ENCODE measurements at places on chromosomes 6 and 20.
A peak's percentile ranks its signal among the peaks of the same experiment; 100 is the strongest.

- peak; percentile 65 for DNase-seq
These were observed 5.8 kb downstream of the C6orf132 start for GRCh38 chr6:42136508-42137193.

- DNase-seq, result peak; percentile 44
These were observed 776 bp downstream of the PPIL1 start for GRCh38 chr6:36873612-36874442.

DNA sequence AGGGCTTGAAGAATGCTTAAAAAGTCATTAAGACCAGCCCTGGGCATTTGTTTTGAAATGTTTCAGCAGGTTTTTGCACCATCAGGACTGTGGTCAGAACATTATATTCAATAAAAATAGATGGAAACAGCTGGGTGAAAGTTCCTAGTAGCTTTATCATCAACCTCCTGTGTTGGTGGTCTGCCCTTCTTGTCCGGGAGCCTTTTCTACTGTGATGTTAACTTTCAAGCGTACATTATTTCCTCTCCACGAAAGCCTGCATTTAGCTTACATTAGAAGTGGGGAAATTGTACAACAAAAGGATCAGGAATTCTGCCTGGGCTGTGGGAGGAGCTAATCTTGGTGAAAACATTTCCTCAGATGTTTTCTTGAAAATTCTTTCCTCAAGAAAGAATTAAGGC lies 71.1 kb downstream of the LAMA4 start:
- DNase-seq, result no peak

GRCh38 chr20:47319517-47320252 lies 36.8 kb downstream of the ZMYND8 start:
- no peak for DNase-seq

- DNase-seq, result no peak
These were observed 566.2 kb upstream of the NRSN1 start for GRCh38 chr6:23559587-23560343.

DNA sequence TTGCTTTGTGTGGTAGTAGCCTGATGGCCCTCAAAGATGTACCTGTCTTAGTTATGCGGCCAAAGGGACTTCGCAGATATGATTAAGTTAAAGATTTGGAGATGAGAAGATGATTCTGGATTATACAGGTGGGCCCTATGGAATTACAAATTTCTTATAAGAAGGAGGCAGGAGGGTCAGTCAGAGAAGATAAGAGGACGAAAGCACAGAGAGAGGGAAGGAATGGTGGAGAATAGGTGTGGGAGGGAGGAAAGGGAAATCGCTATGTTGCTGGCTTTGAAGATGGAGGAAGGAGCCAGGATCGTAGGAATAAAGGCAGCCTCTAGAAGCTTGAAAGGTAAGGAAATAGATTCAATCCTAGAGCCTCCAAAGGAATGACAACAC lies 1.2 kb upstream of the TSPYL1 start:
- no peak for DNase-seq

DNA sequence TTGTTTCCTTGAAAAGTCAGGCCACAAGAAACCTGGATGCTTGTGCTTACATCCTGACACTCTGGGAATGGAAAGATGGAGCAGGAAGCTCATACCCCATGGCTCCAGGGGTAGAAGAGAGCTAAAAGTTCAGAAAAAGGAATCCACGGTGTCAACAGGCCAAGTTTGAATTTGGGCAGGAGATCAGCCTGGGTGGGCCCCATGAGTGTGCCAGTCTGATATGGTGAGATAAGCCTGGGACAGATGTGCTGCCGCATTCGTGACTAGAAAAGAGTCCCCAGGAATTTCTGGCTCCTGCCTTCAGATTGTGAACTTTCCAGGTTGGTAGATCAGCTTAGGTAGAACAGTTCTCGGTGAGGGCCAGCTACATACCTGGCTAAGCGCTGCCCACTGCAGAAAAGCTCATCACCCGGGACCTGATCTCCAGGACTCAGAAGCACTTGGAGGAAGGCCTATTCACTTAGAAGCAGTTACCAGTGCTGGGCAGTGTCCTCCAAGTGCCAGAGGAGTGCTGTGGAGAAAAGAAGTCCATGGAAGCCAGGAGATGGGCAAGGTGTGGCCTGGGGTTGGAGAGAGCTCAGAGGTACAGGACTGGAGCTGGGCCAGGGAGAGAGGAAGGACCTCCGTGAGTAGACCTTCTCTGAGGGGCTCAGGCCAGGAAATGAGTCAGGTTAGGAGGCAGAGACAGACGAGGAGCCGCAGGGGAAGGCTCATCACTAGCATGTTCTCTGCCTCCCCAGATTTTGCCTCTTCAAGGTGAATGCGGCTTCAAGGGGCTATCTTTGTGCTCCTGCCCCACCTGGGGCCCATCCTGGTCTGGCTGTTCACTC lies at the start of gene TSPO2:
Gene TSPO2 (plus strand): TSS at position 242 of the 830 bp plus-strand sequence. CDS start 519 bp downstream, at position 761.
- no peak for DNase-seq

GRCh38 chr20:24917797-24918578 lies 31.1 kb upstream of the CST7 start:
- DNase-seq, result peak; percentile 50

DNA sequence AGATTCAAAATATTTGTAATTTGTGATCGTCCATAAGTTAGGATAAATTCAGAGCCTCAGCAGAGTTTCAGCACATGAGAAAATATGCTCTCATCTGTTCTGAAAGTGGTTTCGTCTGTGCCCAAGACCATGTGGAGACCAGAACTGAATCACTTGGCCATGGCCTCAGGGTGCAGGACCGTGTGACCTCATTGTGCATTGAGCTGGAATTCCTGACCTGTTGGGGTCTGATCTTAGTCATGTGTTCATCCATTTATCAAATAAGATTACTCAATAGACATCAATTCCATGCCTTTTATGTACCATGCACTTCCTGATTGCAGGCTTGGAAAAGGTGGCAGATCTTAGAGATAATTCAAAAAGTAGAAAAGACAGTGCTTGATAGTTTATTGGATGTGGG lies 680.5 kb downstream of the QKI start:
- DNase-seq, result no peak

GRCh38 chr6:21587179-21587960 lies 6.2 kb upstream of the SOX4 start:
- DNase-seq, result peak; percentile 35

GRCh38 chr20:40275738-40276137 lies 413.3 kb downstream of the MAFB start:
- no peak for DNase-seq

- no peak for DNase-seq
These were observed 1371.5 kb downstream of the EPHA7 start for GRCh38 chr6:92047860-92048259.

DNA sequence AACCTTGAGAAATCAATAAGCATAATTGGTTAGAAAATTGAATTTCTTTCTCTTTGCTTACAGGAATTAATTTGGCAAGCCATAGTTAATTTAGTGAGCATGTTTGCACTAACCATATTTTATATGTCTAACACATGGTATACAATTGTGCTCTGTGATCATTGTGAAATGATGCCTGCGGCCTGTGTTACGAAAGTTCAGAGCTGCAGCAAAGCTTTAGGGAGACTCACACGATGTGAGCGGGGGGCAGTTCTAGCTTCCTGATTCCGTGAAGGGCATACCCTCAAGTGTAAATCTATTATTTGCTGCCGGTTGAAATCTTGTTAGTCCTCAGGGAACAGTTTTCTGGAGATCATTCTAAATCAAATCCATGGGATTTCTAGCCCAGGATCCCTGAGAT lies 25.5 kb upstream of the ADTRP start:
- DNase-seq, result no peak

Measured in activated CD4-positive, alpha-beta T cell treated with anti-CD3 and anti-CD28 coated beads, Interleukin-2, amount 50 U/mL, for 16 hours (primary cell).